ENCODE measurements at places on chromosomes 11 and 22. TPM values are rescaled to one million over a fixed set of nuclear protein-coding genes. Genes with fewer than 3 reads are reported as not detected.

DNA sequence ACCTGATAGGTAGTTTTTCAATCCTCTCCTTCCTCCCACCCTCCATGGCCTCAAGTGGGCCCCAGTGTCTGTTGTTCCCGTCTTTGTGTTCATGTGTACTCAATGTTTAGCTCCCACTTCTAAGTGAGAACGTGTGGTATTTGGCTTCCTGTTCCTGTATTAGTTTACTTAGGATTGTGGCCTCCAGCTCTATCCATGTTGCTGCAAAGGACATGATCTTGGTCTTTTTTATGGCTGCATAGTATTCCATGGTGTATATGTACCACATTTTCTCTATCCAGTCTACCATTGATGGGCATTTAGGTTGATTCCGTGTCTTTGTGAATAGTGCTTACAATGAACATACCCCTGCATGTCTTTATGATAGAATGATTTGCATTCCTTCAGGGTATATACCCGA lies 54.1 kb upstream of the CFAP300 start:
- peaks cover 3% of the 10 kb centered on the region for H3K36me3 ChIP-seq
- no peak overlapping the region for H3K4me3 ChIP-seq
- DNase-seq, result no peak
- H3K4me1 ChIP-seq, result no peaks in the 10 kb centered on the region

GRCh38 chr11:27254744-27255446 lies 108.1 kb downstream of the CCDC34 start:
- DNase-seq, result no peak
- no peak overlapping the region for H3K4me3 ChIP-seq
- H3K36me3 ChIP-seq, result no peaks in the 10 kb centered on the region
- H3K4me1 ChIP-seq, result no peaks in the 10 kb centered on the region
- H3K27me3 ChIP-seq, result no peaks in the 10 kb centered on the region

- H3K27me3 ChIP-seq, result peaks cover 40% of the 10 kb centered on the region
- no peaks in the 10 kb centered on the region for H3K36me3 ChIP-seq
- DNase-seq, result no peak
These were observed 79.0 kb downstream of the SPON1 start for GRCh38 chr11:14041565-14041964.

GRCh38 chr11:75214411-75214821 lies 26.2 kb upstream of the TPBGL start:
- no peak overlapping the region for H3K27ac ChIP-seq
- H3K4me3 ChIP-seq, result no peak overlapping the region
- H3K27me3 ChIP-seq, result peaks cover 60% of the 10 kb centered on the region
- H3K4me1 ChIP-seq, result no peaks in the 10 kb centered on the region

- no peak overlapping the region for H3K27ac ChIP-seq
- no peak for DNase-seq
- no peaks in the 10 kb centered on the region for H3K36me3 ChIP-seq
- peaks cover 7% of the 10 kb centered on the region for H3K27me3 ChIP-seq
- peaks cover 6% of the 10 kb centered on the region for H3K4me1 ChIP-seq
These were observed 170.0 kb downstream of the NCAM1 start for GRCh38 chr11:113131036-113131775.

DNA sequence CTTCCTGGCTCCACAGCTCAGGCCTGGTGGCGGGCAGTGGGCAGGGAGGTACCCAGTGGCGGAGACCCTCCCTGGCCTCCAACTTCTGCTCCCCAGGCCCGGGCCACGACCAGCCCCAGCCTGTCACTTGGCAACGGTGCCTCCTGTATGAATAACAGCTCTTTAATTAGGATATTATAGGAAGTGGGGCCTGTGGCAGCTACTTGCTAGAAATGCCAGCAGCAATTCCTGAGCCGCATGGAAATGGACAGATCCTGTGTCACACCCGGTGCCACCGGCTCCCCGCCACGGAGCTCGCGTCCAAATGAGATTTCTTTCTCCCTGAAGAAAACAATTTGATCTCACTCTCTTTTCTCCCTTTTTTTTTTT lies 104.5 kb downstream of the CHST1 start:
- no peak for DNase-seq
- no peak overlapping the region for H3K4me3 ChIP-seq
- no peaks in the 10 kb centered on the region for H3K27me3 ChIP-seq
- H3K36me3 ChIP-seq, result peaks cover 5% of the 10 kb centered on the region

DNA sequence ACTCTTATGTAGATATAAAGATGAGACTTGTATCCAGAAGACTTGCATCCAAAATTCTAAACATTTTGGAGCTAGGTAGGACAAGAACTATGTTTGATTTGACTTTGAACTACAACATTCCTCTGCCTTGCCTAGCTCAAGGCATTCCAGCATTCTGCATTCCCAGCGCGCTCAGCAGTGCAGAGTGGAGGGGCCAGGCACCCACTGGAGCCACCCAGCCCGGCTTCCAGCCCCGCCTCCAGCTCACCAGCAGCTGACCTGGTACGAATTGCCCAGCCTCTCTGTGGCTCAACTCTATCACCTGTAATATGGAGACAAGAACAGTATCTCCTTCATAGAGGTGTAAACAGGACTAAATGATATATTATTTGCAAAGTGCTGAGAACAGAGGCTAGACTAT lies 28.8 kb downstream of the PRDM10 start:
- H3K4me1 ChIP-seq, result peaks cover 7% of the 10 kb centered on the region
- H3K27ac ChIP-seq, result no peak overlapping the region
- no peaks in the 10 kb centered on the region for H3K36me3 ChIP-seq
- H3K27me3 ChIP-seq, result no peaks in the 10 kb centered on the region

GRCh38 chr11:32307471-32307870 lies 127.9 kb downstream of the WT1 start:
- no peak overlapping the region for H3K27ac ChIP-seq
- H3K4me1 ChIP-seq, result peaks cover 5% of the 10 kb centered on the region
- H3K36me3 ChIP-seq, result no peaks in the 10 kb centered on the region
- H3K4me3 ChIP-seq, result no peak overlapping the region
- H3K27me3 ChIP-seq, result no peaks in the 10 kb centered on the region

GRCh38 chr11:131817687-131818188 lies 447.3 kb downstream of the NTM start:
- no peak overlapping the region for H3K4me3 ChIP-seq
- no peaks in the 10 kb centered on the region for H3K36me3 ChIP-seq
- H3K4me1 ChIP-seq, result no peaks in the 10 kb centered on the region
- H3K27me3 ChIP-seq, result no peaks in the 10 kb centered on the region
- H3K27ac ChIP-seq, result no peak overlapping the region

DNA sequence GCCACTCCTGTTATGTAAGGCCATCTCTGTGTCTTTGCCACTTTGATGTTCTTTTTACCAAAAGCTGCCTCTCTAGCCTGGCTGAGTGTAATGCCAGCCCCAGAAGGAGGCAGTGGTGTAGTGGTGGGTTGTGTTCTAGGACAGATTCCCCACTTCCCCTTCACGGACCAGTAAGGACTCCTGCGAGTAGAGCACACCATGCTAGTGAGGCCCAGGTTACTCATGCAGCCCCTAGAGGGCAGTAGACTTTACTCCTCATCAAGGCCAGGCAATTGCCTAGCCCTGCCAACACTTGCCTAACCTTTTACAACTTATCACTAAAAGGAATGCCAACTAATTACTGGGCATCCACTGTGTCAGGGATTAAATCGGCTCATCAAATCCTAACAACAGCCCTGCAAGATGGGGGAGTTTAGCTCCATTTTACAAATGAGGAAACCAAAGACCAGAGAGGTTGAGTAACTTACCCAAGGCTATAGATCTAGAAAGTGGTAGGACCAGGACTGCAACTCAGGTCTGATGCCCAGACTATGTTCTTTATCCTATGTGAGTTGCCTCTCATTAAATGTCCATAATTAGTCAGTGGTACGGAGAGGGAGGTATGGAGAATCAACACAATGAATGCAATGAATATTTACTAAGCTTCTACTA lies 75.3 kb downstream of the APIP start:
- no peak overlapping the region for H3K4me3 ChIP-seq
- H3K4me1 ChIP-seq, result no peaks in the 10 kb centered on the region
- DNase-seq, result peak; percentile 60
- H3K36me3 ChIP-seq, result no peaks in the 10 kb centered on the region
- H3K27ac ChIP-seq, result peak overlapping the region; percentile 27

DNA sequence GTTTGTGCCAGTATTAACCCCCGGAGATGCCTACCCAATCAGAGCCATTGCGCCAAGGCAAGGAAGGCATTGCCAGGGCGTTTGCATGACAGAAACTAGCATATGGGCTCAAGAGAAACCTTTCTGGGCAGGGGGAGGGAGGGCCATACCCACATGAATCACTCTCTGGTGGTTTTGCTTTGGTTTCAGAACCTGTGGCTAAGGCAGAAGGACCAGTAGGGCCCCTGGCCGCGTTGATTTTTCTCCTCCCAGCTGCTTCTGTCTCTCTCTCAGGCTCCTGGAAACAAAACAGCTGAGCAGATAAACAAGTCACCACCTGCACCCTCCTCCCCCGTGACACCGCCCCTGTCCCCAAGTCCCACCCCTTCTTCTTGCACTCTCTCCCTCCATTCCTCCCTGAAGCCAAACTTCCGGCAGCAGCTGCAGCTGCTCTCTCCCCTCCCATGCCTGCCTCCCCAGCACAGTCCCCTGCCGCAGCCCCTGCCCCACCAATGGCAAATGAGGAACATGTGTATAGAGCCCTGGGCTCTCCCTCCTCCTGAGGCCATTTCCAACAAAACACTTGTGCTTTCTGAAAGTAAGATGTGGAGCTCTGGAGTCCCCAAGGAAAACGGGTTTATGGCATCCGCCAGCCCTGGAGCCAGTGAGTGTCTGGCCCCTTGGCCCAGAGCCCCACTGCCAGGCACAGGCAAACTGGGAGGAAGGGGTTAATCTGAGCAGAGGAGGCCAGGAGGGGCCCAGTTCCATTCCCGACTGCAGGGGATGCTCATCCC lies 39.0 kb upstream of the ADA2 start:
- H3K36me3 ChIP-seq, result peaks cover under 1% of the 10 kb centered on the region
- H3K27me3 ChIP-seq, result no peaks in the 10 kb centered on the region
- H3K27ac ChIP-seq, result no peak overlapping the region
- DNase-seq, result no peak

DNA sequence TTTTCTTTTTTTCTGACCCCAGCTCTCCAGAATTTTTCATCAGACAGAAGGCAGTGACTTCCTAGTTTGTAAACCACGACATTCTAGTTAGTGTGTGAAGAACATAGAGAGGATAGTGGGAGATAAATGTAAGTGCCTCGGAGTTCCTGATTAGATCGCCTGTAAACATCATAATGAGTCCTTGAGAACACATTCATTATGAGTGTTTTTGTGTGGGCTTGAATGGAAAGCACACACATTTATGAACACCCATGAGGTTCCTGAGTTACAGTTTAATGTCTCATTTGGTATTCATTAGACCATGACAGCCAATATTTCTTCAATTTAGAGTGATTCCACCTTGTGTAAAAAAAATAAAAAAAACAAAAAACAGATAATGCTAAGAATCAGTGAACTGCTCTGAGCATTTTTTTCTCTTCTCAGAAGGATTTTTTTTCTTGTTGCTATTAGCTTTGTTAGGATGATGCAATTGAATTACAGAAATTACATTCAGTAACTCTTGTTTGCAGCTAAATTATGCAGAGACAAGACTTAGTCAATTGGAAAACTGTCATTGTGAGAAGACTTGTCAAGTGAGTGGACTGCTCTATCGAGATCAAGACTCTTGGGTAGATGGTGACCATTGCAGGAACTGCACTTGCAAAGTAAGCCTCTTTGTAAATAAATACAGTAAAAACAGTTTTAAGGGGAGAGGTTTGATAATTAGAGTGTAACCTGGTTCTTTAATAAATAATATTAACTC lies 257.6 kb downstream of the NELL1 start:
- no peak overlapping the region for H3K27ac ChIP-seq
- H3K36me3 ChIP-seq, result no peaks in the 10 kb centered on the region
- H3K4me1 ChIP-seq, result no peaks in the 10 kb centered on the region
- no peak overlapping the region for H3K4me3 ChIP-seq
- no peak for DNase-seq
- no peaks in the 10 kb centered on the region for H3K27me3 ChIP-seq

GRCh38 chr11:65793144-65793581 lies 6.3 kb downstream of the OVOL1 start:
- peaks cover 7% of the 10 kb centered on the region for H3K4me1 ChIP-seq
- H3K4me3 ChIP-seq, result no peak overlapping the region
- DNase-seq, result peak; percentile 94
- H3K27ac ChIP-seq, result no peak overlapping the region

GRCh38 chr11:31558001-31558400 lies 48.4 kb downstream of the ELP4 start:
- H3K27ac ChIP-seq, result no peak overlapping the region
- no peaks in the 10 kb centered on the region for H3K27me3 ChIP-seq
- H3K4me3 ChIP-seq, result no peak overlapping the region
- no peak for DNase-seq
- no peaks in the 10 kb centered on the region for H3K4me1 ChIP-seq

GRCh38 chr22:36689583-36689982 lies 14.0 kb downstream of the CACNG2 start:
- H3K27me3 ChIP-seq, result peaks cover 89% of the 10 kb centered on the region
- no peak overlapping the region for H3K4me3 ChIP-seq
- no peak for DNase-seq
- no peaks in the 10 kb centered on the region for H3K4me1 ChIP-seq
- H3K36me3 ChIP-seq, result no peaks in the 10 kb centered on the region
- no peak overlapping the region for H3K27ac ChIP-seq

GRCh38 chr22:19941365-19942082 lies at the start of the genes COMT and TXNRD2:
COMT (plus strand) TSS chr22:19941772; CDS start chr22:19962527, 20,755 bp downstream.
TXNRD2 (minus strand) TSS chr22:19941818; CDS start chr22:19941803, 15 bp downstream.
- H3K27me3 ChIP-seq, result no peaks in the 10 kb centered on the region
- peaks cover 15% of the 10 kb centered on the region for H3K36me3 ChIP-seq
- DNase-seq, result peak; percentile 62
- peaks cover 27% of the 10 kb centered on the region for H3K4me1 ChIP-seq
- H3K27ac ChIP-seq, result peak within 1 kb of the TSS; percentile 97

FOLR3 gene
- 2.0 TPM for total RNA-seq

POU2AF3 gene
- total RNA-seq, result not detected

MAPK1 gene
- total RNA-seq, result 123 TPM

APOL1 gene
- 0.14 TPM for total RNA-seq

NRGN gene
- total RNA-seq, result not detected

SLC36A4 gene
- total RNA-seq, result 30.1 TPM

Data from MCF 10A (cell line).